ENCODE measurements at places on chromosomes 1 and 21.

GRCh38 chr1:44103270-44104131 lies 15.1 kb upstream of the KLF17 start:
- H3K27ac ChIP-seq: no peak overlapping the region
- H3K4me1 ChIP-seq: no peaks in the 10 kb centered on the region
- no peaks in the 10 kb centered on the region for H3K36me3 ChIP-seq
- no peak for DNase-seq
- H3K4me3 ChIP-seq: no peak overlapping the region
- peaks cover 23% of the 10 kb centered on the region for H3K27me3 ChIP-seq

GRCh38 chr1:7117399-7118281 lies 332.4 kb downstream of the CAMTA1 start:
- H3K36me3 ChIP-seq: peaks cover 6% of the 10 kb centered on the region
- H3K4me1 ChIP-seq: no peaks in the 10 kb centered on the region
- no peak overlapping the region for H3K27ac ChIP-seq
- DNase-seq: no peak
- H3K27me3 ChIP-seq: peaks cover 2% of the 10 kb centered on the region

DNA sequence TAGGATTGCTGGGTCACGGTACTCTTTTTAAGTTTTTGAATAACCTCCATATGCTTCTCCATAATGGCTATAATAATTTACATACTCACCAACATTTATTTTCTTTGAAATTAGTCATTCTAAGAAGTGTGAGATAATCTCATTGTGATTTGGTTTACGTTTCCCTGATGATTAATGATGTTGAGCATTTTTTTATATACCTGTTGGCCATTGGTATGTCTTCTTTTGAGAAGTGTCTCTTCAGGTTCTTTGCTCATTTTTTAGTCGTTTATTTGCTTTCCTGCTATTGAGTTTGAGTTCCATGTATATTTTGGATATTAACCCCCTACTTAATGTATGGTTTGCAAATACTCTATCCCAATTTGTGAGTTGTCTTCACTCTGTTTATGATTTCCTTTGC lies 9.3 kb downstream of the RNF187 start:
- no peaks in the 10 kb centered on the region for H3K27me3 ChIP-seq
- no peak for DNase-seq
- H3K36me3 ChIP-seq: peaks cover 13% of the 10 kb centered on the region
- no peak overlapping the region for H3K4me3 ChIP-seq
- H3K4me1 ChIP-seq: peaks cover 25% of the 10 kb centered on the region
- no peak overlapping the region for H3K27ac ChIP-seq

DNA sequence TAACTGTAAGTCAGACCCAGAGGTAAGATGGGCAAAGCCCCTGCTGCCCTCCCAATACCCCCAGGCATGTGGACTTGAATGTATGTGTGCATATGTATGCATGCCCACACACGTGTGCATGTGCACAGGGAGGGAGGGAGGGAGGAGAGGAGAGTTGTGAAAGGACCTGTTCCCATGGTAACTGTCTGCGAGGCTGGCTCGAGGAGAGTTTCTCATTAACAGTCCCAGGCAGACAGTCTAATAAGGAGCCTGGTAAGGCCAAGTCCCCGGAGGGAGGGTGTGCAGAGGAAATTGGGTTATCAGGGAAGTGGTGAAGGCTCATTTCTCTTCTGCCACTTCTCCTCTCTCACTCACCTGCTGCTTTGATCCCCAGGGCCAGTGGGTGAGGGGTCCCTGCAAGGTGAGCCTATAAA lies 74.9 kb downstream of the NFASC start:
- no peaks in the 10 kb centered on the region for H3K4me1 ChIP-seq
- H3K27ac ChIP-seq: no peak overlapping the region
- H3K36me3 ChIP-seq: no peaks in the 10 kb centered on the region
- H3K4me3 ChIP-seq: no peak overlapping the region
- H3K27me3 ChIP-seq: peaks cover 7% of the 10 kb centered on the region
- DNase-seq: no peak

GRCh38 chr1:119475866-119476439 lies 31.1 kb upstream of the HSD3B1 start:
- H3K36me3 ChIP-seq: no peaks in the 10 kb centered on the region
- no peak overlapping the region for H3K27ac ChIP-seq
- H3K27me3 ChIP-seq: no peaks in the 10 kb centered on the region
- H3K4me1 ChIP-seq: no peaks in the 10 kb centered on the region

GRCh38 chr1:246491551-246492053 lies 15.5 kb downstream of the SMYD3 start:
- no peaks in the 10 kb centered on the region for H3K27me3 ChIP-seq
- H3K4me3 ChIP-seq: no peak overlapping the region
- no peak overlapping the region for H3K27ac ChIP-seq
- no peak for DNase-seq
- peaks cover 9% of the 10 kb centered on the region for H3K4me1 ChIP-seq
- H3K36me3 ChIP-seq: no peaks in the 10 kb centered on the region

DNA sequence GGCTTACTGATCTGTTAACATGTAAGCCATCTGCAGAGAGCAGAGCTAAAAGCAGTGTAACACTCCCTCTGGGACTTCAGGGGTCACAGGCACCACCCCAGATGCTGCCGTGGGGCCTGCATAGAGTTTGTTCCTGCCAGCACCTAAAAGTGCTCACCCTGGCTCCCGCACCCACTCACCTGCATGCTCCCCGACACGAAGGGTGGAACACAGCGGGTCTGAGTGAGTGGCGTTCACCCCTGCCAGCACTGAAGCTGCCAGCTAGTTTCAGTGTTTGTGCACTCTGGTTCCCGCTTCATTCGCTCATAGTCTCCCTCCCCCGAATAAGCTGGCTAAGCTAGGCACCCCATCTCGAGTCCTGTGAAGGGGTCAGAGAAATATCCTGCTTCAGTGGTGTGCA lies 1681.0 kb downstream of the NCAM2 start:
- H3K27ac ChIP-seq: no peak overlapping the region
- no peaks in the 10 kb centered on the region for H3K27me3 ChIP-seq
- no peaks in the 10 kb centered on the region for H3K4me1 ChIP-seq
- DNase-seq: no peak
- peaks cover 5% of the 10 kb centered on the region for H3K36me3 ChIP-seq

DNA sequence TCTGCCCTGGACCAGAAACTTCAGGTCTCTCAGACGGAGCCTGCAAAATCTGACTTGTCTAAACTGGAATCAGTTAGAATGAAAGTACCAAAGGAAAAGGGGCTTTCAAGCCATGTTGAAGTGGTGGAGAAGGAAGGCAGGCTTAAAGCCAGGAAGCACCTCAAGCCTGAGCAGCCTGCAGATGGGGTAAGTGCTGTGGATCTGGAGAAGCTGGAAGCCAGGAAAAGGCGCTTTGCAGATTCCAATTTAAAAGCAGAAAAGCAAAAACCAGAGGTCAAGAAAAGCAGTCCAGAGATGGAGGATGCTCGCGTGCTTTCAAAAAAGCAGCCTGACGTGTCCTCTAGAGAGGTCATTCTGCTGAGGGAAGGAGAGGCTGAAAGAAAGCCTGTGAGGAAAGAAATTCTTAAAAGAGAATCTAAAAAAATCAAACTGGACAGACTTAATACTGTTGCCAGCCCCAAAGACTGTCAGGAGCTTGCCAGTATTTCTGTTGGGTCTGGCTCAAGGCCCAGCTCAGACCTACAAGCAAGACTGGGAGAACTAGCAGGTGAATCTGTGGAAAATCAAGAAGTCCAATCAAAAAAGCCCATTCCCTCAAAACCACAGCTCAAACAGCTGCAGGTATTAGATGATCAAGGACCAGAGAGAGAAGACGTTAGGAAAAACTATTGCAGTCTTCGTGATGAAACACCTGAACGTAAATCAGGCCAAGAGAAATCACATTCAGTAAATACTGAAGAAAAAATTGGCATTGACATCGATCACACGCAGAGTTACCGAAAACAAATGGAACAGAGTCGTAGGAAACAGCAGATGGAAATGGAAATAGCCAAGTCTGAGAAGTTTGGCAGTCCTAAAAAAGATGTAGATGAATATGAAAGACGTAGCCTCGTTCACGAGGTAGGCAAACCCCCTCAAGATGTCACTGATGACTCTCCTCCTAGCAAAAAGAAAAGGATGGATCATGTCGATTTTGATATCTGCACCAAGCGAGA lies 46.6 kb downstream of the ZBTB17 start:
- peaks cover 45% of the 10 kb centered on the region for H3K36me3 ChIP-seq
- H3K4me1 ChIP-seq: peaks cover 9% of the 10 kb centered on the region
- no peak overlapping the region for H3K4me3 ChIP-seq
- no peak for DNase-seq
- H3K27me3 ChIP-seq: no peaks in the 10 kb centered on the region
- peak overlapping the region; percentile 39 for H3K27ac ChIP-seq

- peaks cover 24% of the 10 kb centered on the region for H3K4me1 ChIP-seq
- peak overlapping the region; percentile 10 for H3K4me3 ChIP-seq
- peaks cover 38% of the 10 kb centered on the region for H3K36me3 ChIP-seq
- H3K27ac ChIP-seq: peak overlapping the region; percentile 82
These were observed 30.3 kb downstream of the UBR4 start for GRCh38 chr1:19179597-19180264.

GRCh38 chr1:84152649-84153056 lies 8.6 kb downstream of the PRKACB start:
- DNase-seq: no peak
- peak overlapping the region; percentile 89 for H3K4me3 ChIP-seq
- peaks cover 26% of the 10 kb centered on the region for H3K36me3 ChIP-seq
- peaks cover 79% of the 10 kb centered on the region for H3K4me1 ChIP-seq
- H3K27me3 ChIP-seq: no peaks in the 10 kb centered on the region

GRCh38 chr1:31755197-31755611 lies 8.9 kb downstream of the ADGRB2 start:
- H3K4me1 ChIP-seq: peaks cover 35% of the 10 kb centered on the region
- no peaks in the 10 kb centered on the region for H3K27me3 ChIP-seq
- H3K4me3 ChIP-seq: no peak overlapping the region
- H3K27ac ChIP-seq: no peak overlapping the region

GRCh38 chr1:214660900-214661299 lies 57.9 kb downstream of the CENPF start:
- H3K4me1 ChIP-seq: no peaks in the 10 kb centered on the region
- no peak overlapping the region for H3K4me3 ChIP-seq
- H3K27ac ChIP-seq: no peak overlapping the region
- H3K27me3 ChIP-seq: no peaks in the 10 kb centered on the region
- no peak for DNase-seq

DNA sequence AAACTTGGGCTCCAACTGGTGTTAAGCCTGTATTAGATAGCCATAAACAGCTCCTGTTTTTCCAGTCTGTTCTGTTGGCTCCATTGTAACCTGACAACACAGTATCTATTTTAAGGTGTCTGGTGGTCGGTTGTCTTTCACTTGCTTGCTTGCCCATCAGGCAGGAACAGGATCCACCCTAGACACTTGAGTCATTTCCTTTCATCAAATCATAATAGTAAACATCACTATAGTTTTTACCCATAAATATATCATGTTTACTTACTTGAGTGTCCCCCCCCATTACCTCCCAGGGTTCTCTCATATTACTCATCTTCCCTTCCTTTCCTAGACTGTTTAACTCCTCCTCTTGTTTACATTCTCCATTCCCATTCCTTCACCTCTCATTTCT lies 2.9 kb downstream of the DDI2 start:
- H3K36me3 ChIP-seq: no peaks in the 10 kb centered on the region
- H3K27me3 ChIP-seq: no peaks in the 10 kb centered on the region
- DNase-seq: no peak
- H3K4me3 ChIP-seq: peak overlapping the region; percentile 28

DNA sequence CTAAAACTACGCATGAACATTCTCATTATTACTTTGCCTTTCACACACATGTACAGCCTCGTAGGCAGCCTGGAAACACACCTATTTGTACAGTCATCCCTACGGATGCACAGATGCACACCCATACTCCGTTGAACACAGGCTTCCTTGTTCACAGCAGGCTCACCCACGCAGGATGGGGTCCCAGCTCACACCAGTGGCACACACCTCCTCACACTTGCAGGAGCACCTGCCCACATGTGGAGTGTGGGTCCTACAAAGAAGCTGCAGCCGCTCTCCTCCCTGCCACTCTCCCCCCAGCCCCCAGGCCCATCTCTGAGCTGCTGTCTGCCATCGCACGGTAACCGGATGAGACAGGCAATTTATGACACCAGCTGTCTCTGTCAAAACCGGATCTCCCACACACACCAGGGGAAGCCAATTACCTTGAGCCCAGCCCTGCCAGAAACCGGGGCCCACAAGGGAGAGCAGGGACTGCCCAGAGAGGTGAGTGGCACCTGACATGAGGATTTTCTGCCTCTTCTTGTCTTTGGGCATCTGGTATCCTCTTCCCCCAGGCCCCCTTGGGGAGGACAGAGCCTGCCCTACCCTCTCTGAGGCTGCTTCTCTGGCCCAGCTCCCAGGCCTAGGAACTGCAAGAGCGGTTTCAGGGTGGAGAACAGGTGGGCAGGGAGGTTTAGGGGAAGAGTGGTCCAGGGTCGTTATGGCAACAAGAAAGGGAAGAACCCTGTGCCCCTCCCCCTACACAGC lies 175.4 kb downstream of the IGSF21 start:
- H3K27me3 ChIP-seq: peaks cover 37% of the 10 kb centered on the region
- H3K4me1 ChIP-seq: peaks cover 3% of the 10 kb centered on the region
- no peak overlapping the region for H3K4me3 ChIP-seq
- H3K36me3 ChIP-seq: no peaks in the 10 kb centered on the region

DNA sequence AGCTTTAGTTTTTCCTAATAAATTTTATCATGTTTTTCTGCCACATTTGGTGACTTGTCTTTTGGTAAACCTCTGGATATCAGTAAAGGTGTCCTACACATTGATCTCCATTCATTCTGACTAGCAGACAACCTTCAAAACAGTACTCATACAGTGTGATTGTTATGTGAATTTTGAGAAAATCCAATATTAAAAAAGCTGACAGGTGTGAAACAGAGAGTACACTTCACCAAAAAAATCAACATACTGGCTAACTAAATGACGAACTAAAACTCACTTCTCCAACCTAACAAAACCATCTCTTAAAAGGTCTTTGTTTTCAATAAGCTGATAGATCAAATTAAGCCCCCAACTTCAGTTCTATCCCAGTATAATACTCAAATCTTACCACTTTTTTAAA lies 1.5 kb downstream of the FRRS1 start:
- peaks cover 8% of the 10 kb centered on the region for H3K27me3 ChIP-seq
- H3K27ac ChIP-seq: no peak overlapping the region
- H3K4me3 ChIP-seq: peak overlapping the region; percentile 34
- peaks cover 6% of the 10 kb centered on the region for H3K4me1 ChIP-seq
- DNase-seq: no peak
- no peaks in the 10 kb centered on the region for H3K36me3 ChIP-seq

DNA sequence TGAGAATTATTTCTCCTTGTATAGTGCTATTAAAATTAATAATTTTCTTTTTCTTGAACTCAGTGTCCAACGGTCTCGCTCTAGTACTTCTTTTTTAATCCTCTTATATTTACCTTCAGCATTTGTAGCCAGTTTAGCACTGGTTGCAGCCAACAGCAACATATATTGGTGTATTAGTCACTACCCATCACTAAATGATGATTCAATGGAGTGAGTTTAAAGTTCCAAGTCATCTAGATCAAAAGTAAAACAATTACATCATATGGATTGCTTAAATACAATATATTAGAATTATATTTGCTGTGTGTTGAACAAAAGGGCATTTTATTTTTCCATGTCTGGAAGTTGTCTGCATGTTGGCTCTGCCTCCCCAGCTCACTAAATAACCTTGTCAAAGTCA lies 591.8 kb downstream of the ADGRL2 start:
- DNase-seq: no peak
- H3K4me3 ChIP-seq: no peak overlapping the region
